ENCODE measurements at places on chromosomes 4 and X.

DNA sequence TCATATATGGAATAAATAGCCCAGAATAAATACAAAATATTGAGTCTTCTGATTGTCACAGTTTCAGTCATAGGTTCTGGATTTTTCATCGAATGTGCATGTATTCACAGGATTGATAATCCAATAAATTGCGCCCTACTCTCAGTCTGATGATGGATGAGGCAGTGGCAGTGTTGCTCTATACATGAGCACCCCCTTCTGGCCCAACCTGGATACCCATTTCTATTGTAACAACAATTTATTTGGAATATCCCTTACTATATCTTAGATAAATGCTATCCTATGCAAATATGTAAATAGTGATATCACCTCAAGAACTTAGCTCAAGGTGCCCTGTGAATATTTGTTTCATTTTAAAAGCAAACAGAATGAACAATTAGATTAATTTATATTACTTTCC, 733.7 kb upstream of the PABPC4L start:
- DNase-seq: no peak

DNA sequence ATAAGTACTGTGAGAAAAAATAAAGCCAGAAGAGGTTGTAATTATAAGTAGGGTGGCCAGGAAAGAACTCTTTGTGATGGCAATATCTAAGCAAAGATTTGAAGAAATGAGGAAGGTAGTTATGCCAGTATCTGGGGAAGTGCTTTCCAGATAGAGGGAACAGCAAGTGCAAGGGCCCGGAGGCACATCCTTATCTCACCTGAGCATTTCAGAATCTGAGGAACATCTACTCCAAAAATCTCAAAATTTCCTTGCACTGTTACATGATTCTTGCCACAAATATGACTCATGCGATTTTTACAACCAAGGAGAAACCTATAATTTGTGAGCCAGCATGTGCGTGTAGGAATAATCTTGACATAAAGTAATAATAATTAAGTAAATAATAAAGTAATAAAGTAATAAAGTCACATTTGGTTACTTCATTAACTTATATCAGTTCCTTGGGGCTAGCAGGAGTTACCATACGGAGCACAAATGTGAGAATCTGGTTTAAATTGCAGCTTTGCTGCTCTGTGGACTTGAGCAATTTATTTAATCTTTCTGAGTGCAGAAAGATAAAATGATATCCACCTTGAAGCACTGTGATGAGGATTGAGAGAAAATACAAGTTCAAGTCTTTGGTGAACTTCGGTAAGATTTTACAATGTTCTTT, 105.1 kb upstream of the SLC34A2 start:
- no peak for DNase-seq

DNA sequence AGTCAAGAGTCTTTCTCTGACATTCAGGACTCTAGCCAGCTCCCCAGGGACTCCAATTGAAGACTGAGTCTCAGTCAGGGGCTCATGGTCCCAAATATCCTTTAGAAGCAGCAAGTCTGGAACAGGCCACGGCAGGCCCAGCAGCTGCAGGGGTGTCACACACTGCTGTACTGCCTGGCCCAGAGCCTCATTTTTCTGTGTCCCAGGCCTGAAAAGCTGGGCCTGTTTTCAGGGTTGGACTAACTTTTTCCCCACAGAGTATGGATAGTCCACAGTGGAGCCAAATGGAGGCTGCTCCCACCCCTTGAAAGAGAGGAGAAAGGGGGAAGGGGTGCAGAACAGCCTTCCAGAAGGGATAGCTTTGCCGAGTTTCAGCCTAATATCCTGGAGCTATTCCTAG, 146.8 kb upstream of the NALF2 start:
- DNase-seq: no peak

DNA sequence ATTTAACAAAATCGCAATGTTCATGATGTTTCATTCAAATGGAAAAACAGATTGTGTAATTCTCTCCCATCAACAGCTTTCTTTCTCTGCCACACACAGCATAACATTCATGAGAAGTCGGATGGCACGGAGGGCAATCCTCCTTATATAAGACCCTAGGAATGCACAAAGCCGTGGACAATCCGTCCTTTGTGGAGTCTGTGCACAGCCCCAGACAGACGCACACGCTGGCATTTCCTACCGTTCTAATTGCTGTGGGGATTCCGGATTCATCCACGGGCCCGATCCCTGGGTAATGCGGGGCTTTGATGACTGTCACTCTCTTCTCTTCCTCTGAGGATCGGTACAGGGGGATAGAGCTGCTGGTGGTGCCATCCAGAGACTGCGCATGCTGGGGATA, 121.9 kb upstream of the PDLIM3 start:
- DNase-seq: no peak
